Gastroesophageal sphincter (tissue), 4 donors: ENCODE measurements at places on chromosomes 5 and 9. TPM values are rescaled to one million over a fixed set of nuclear protein-coding genes. Genes with fewer than 3 reads are reported as not detected.

Gene LMBRD2
- 14.2 TPM for total RNA-seq

DNA sequence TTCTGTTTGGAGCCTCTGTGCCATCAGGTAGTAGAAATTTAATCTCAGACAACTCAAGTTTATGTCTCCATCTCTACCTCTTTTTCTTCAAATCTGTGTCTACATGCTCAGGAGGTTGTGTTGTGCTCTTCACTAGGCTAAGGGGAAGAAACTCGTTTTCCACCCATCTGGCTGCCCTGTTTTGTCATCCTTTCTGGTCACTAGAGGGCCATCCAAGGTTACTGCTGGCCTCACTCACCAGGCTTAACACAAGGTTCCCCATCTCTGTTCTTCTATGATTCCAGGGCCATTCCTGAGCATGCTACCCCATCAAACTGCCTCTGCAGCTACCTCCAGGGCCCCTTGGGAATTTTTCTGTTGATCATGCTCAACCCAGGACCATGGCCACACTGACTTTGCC, 213.3 kb upstream of the FBXL7 start:
- ATAC-seq, result no peak

Gene CRHBP
- total RNA-seq, result 1.7 TPM

Gene PCDHGA12
- 9.8 TPM for total RNA-seq

DNA sequence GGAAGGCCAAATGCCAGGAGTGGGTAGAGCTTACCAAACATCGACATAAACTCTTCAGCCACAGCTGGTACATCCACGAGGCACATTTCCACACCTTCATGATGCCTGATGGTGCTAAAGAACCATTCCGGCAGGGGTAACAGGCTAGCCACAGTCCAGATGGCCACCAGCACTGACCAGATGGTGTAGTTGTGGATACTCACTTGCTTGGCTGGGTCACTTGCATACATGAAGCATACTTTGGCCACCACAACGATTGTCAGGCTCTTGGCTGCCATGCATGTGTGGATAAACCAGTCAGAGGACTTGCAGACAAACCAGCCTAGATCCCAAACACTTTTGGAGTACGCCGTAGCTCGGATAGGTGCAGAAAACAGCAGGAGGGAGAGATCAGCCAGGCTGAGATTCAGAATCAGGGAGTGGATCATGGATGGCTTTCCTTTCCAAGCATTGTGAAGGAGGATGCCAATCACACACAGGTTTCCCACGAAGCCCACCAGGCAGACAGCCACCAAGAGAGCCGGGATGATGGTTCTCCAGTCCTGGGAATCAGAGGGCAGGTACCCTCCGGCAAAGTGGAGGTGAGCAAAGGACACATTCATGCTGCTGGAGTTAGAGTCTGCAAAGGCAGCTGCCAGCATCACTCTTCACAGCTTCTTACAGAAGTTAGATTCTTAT, 378 bp downstream of the GPR151 start:
- no peak for ATAC-seq

DNA sequence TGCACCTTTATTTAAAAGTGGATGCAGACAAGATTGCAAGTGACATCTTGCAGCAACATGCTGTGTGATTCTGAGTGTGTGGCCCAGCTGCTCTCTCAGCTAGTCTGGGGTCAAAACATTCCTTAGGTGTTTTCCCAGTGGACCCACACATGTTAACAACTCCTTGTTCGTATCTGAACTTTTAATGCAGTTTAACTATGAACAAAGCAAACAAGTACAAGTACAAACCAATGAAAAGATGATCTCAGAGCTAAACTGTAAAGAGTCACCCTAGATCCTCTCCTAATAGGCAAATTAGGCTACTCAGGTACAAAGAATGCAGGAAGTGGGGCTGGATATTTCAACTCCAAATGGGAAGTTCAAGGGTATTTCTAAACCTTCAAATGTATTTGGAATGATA, 108.4 kb downstream of the ENTREP1 start:
- ATAC-seq, result no peak

GRCh38 chr5:120538644-120539043, 74.5 kb downstream of the PRR16 start:
- no peak for ATAC-seq

Gene LRRC14B
- not detected for total RNA-seq

GRCh38 chr9:89712283-89712682, 107.5 kb downstream of the GADD45G start:
- ATAC-seq, result no peak

GRCh38 chr9:70080481-70081119, 37.0 kb downstream of the MAMDC2 start:
- ATAC-seq, result peak; percentile 66

DNA sequence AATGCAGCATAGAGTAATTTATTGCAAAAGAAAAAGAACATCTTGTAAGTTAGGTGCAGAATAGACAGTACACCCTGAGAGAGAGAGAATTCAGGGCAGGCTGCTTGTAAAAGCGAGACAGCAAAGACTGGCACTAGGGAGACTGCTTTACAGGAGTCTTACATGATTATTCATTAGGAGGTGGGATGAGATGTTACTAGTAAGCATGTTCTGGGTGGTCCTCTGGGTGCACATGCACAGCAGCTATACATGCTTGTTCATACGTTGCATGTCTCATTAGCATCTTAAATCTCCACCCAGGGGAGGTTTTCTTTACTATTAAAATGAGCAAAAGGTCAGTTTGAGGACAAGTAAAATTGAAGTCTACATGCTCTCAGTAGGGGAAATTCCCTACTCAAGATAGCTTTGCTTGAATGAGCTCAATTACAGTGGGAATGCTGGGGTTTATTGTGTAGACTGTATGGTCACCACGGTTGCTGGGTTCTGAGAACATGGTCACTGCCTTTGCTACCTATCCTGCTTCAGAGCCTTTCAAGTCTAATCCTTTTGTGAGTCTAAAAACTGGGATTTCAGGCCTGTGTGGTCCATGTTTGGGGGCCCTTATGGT, 60.6 kb downstream of the RGS7BP start:
- ATAC-seq, result no peak

Gene S1PR3
- 193 TPM for total RNA-seq

- ATAC-seq, result no peak
Observed at GRCh38 chr9:88953381-88954029, 37.8 kb upstream of the S1PR3 start.

DNA sequence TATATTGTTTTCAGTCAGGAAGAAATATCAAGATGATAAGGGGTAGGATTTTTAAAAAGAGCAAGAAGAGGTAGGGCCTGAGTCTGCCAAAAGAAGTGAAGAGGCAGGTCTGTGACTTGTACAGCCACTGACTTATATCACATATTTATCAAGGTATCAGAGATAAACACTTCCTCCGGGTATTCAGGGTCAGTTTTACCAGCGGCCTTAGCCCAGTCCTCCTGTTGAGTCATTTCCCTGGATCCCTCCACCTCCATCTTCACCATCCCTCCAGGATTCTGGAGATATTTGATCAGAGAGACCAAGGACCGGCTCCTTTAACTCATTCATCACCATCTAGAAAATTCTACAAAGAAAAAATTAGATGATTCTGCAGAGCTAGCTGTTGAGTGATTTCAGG, 375.7 kb upstream of the TUSC1 start:
- ATAC-seq, result no peak

DNA sequence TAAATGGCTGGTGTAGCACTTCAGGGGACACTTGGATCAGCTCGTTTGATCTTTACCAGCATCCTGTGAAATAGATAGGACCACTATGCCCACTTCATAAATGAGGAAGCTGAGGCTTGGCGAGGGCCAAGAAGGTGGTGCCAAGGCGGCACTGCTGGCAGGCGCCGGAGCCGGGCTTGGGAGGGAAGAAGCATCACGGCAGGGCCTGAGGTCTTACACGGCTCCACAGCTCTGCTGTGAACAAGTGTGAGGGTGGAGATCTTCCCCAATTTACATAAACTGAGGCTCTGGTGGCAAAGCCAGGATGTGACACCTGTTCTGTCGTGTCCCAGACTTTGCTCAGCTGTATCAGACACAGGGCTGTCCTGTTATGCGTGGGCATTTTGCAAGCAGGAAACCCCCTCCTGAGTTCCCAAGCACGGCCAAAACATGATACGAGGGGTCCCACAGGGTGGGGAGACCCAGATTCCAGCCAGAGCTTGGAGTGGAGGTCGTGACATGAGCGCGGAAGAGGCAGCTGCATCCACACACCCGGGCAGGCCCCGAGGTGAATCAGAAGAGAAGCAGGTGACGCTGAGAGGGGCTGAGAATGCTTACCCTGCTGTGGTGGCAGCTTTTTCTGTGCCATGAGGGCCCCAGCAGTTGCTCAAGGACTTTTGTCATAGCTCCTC, 117.5 kb upstream of the BOD1 start:
- ATAC-seq, result no peak
